ENCODE measurements at places on chromosomes 3 and 15.

DNA sequence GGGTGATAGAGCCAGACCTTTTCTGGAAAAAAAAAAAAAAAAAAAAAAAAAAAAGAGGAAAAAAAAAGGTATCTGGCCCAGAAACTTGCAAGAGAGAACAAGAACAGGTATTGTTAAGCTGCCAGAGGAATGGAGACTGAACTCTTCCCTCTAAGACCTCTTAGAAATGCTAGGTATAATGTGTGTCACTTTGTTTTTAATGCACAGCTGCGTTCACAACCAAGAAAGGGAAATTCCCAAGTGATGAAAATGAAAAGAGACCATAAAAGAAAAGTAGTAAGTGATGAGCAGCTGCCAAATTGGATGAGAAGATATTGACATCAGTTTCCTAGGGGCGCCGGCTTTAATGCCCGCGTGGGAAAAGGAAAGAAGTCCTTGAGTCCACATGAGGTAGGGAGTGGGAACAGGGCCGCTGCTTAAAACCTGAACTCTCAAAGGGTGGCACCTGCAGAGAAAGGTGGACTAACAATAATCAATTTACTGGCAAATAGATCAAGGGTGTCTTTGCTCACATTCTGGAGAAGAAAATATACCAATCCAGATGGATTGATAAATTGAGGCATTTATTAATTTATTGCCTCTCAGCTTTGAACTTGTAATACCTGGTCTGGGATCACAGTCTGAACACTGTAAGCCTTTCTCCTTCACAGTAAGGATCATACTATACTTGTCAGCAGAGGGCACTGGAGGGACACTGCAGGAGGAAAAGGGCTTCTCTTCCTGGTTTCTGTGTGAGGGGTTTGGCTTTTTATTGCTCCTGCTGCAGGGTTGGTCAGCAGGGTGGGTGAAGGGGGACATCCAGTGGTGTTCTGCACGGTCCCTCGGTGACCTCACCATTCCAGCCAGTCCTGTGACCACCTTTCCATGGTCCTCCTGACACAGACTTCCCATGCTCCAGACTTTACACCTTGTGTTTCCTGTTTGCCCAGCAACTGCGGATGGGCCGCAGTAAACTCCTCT lies 131.6 kb downstream of the AQP9 start:
- DNase-seq: no peak

- no peak for DNase-seq
Observed at GRCh38 chr3:147672436-147672835, 263.3 kb downstream of the ZIC1 start.

- DNase-seq: no peak
Observed at GRCh38 chr15:66943456-66944095, 121.8 kb upstream of the SMAD3 start.

GRCh38 chr3:129934234-129935123 lies 40.0 kb upstream of the TRH start:
- no peak for DNase-seq

- DNase-seq: no peak
Observed at GRCh38 chr3:52289747-52290595, 2.3 kb downstream of the GLYCTK start.

- DNase-seq: no peak
Observed at GRCh38 chr15:93348711-93349545, 259.9 kb upstream of the RGMA start.

DNA sequence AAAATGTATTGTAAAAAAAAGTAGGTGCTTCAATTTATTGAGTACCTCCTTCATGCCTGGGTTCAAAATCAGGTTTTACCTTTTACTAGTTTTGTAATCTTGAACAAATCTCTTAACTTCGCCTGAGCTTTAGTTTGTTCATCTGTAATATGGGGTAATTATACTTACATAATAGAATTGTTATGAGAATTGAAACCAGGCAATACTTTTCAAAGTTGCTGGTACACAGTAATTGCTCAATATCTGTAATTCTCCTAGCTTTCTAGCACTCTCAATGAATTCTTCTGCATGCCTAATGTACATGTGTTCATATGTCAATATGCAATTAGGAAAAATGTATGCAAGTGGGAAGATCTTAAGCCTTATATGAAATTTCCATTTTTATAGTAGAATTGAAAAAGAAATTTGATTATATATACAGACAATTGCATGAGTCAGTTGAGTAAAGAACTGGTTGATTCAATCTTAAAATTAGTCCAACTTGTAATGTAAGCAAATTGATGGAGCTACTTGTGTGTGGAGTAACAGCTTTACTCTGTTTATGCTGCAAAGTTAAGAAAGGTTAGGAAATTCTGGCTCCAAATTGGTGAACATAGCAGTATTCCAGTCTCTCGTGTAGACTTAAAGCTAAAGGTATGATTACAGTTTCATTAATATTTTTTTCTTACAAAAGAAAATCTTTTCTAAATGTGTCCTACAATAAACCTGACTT lies 4.1 kb downstream of the TNFSF10 start:
- DNase-seq: no peak
